ENCODE measurements at places on chromosomes 6 and 20. TPM values are rescaled to one million over a fixed set of nuclear protein-coding genes. Genes with fewer than 3 reads are reported as not detected.

DNA sequence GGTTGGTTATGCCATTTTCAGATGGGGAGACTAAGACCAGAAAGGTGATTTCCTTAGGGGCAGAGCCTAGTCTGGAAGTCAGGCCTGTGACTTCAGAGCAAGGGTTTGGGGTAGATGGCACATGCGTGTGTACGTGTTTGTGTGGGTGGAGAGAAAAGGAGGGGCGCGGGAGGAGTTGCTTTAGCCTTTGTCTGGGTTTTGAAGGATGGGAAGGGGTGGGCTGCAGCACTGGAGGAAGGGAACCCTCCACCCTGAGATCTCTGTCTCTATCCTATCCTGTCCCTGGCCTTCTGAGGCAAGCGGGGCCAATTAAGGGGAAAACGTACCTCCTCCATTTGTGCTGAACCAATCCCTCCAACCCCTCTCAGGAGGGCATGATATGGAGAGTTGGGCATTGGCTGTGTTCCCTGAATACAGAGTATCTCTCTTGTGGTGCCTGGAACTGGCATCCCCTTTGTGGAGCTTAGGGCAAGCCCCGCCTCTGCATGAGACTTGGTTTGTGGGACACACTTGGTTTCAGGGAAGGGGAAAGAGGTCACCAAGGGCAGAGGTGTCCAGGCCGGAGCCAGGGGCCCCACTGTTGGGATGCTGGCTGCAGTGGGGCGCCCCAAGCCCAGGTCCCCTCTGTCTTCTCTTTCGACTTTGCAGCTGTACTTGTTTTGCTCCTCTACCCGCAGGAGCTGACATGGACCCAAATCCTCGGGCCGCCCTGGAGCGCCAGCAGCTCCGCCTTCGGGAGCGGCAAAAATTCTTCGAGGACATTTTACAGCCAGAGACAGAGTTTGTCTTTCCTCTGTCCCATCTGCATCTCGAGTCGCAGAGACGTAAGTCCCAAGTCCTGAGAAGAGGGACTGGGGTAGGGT lies at the start of gene DBNDD2:
DBNDD2 (plus strand) TSS at position 507 of the 863 bp plus-strand sequence; CDS start at position 686, 179 bp downstream.
- peak within 1 kb of the TSS; percentile 83 for H3K27ac ChIP-seq
- peaks cover 14% of the 10 kb centered on the region for H3K4me1 ChIP-seq
- peak within 1 kb of the TSS; percentile 72 for H3K4me3 ChIP-seq
- H3K27me3 ChIP-seq: peaks cover 12% of the 10 kb centered on the region
- no peak for DNase-seq

- no peak overlapping the region for H3K4me3 ChIP-seq
- peaks cover 2% of the 10 kb centered on the region for H3K27me3 ChIP-seq
- no peak overlapping the region for H3K27ac ChIP-seq
- DNase-seq: no peak
- no peaks in the 10 kb centered on the region for H3K36me3 ChIP-seq
Measured at GRCh38 chr20:59560588-59561227, 43.6 kb upstream of the PHACTR3 start.

- peak overlapping the region; percentile 76 for H3K27ac ChIP-seq
- DNase-seq: no peak
- no peak overlapping the region for H3K4me3 ChIP-seq
- peaks cover 15% of the 10 kb centered on the region for H3K36me3 ChIP-seq
- peaks cover 66% of the 10 kb centered on the region for H3K4me1 ChIP-seq
- H3K27me3 ChIP-seq: no peaks in the 10 kb centered on the region
Measured at GRCh38 chr20:859751-860231, 26.3 kb downstream of the FAM110A start.

GRCh38 chr6:56032715-56033260 lies 157.4 kb upstream of the BMP5 start:
- H3K36me3 ChIP-seq: no peaks in the 10 kb centered on the region
- H3K4me3 ChIP-seq: no peak overlapping the region
- H3K4me1 ChIP-seq: no peaks in the 10 kb centered on the region
- H3K27ac ChIP-seq: no peak overlapping the region

The ZNF512B gene
- total RNA-seq: 19.3 TPM

The TRIM10 gene
- not detected for total RNA-seq

The KDM1B gene
- 8.9 TPM for total RNA-seq
